ENCODE measurements at places on chromosomes 1 and 21.
A peak's percentile ranks its signal among the peaks of the same experiment; 100 is the strongest.

- no peak for DNase-seq
Measured at GRCh38 chr1:209162651-209163050, 420.9 kb upstream of the CAMK1G start.

DNA sequence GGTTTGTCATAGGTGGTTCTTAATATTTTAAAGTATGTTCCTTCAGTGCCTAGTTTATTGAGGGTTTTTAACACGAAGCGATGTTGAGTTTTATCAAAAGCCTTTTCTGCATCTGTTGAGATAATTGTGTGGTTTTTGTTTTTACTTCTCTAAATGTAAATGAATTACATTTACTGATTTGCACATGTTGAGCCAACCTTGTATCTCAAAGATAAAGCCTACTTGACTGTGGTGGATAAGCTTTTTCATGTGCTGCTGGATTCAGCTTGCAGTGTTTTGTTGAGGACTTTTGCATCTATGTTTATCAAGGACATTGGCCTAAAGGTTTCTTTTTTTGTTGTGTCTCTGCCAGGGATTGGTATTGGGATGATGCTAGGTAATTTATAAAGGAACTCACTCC is 142.5 kb downstream of the PRDM2 start:
- DNase-seq, result no peak

- DNase-seq, result no peak
Measured at GRCh38 chr1:68010090-68010489, 40.3 kb downstream of the DIRAS3 start.

DNA sequence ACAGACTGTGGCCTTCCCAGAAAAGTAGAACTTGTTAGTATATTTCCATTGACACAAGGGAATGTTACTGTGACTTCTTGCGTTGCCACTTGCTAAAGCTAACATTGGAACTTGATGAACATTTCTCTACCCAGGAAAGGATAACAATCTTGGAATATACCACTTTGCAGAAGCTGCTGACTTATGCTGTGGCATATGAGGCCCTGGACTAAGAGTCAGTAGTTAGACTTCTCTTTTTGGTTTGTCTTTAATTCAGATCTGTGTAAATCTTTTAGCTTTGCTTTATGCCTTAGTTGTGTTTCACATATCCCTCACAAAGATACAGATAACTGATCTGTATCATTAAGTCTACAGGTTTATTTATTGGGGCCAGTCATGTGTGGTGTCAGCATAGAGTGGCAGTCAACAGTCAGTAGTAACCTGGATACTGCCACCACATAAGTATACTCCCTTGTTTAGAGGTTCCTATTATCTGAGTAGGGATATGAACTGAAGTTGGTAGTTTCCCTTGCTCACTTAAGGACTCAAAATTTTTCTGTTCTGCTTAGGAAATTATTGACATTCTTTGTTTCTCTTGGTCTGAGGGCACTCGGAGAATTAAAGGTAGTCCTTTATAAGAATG is 14.7 kb downstream of the RNF2 start:
- DNase-seq, result no peak

GRCh38 chr1:102190429-102190828 is 193.7 kb upstream of the OLFM3 start:
- DNase-seq, result no peak

DNA sequence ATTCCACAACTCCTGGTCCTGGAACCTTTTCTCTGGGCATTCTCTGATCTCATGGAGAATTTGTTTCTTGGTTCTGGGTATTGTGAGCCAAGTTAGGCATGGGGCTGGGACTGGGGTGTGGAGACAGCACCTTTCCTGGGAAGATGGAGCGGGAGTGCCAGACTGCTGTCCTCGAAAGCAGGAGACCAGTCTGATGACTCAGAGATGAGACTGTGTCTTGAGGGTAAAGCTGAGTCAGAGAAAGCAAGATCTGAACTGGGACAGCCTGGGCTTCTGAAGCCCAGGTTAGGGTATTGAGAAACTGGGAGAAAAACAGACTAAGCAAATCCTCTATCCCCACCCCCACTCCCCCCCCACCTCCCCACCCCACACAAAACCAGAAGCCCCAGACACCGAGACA is 2.2 kb upstream of the KANK4 start:
- DNase-seq, result no peak

DNA sequence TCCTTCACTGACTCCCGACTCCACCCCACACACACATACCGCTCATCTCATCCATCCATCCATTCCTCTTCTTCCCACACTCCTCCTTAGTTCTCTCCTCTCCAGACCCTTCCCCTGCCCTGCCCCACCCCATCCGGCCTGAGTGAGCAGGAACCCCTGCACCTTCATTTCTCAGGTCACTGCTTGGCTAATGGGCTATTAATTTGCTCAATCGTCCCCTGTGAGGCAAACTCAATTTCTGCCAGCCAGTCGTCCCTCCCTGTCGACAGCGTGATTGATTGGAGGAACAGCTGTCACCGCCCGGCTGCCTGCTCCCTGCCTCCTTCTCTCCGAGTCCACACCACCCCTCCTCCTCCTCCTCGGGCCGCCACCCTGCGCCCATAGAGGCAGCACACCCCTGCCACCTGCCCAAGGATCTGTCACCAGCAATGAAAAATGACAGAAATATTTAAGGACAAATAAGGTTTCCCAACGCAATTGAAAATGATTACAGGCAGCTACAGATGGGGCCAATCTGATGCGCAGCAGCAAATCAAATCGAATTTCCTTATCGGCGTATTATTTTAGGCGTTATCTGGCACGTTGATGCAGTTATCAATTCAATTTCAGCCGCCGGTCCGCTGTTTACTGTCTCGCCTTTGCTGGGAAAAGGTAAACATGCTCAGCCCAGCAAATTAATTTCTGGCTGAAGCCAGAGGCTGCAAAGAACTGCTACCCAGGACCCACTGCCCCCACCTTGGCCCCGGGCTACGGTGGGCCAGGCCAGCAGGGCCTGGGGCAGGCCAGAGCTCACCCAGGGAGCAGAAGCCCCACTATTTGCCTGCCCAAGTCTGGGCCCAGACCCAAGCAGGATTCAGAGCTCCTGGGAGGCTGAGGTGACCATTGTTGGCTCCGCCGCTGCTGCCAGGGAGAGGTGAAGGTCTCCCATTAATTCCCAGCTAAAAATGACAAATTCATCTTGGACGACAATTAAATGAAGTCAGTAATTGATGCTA is 71.3 kb downstream of the TMEM53 start:
- no peak for DNase-seq

GRCh38 chr1:163440090-163440489 is 118.3 kb downstream of the NUF2 start:
- no peak for DNase-seq

DNA sequence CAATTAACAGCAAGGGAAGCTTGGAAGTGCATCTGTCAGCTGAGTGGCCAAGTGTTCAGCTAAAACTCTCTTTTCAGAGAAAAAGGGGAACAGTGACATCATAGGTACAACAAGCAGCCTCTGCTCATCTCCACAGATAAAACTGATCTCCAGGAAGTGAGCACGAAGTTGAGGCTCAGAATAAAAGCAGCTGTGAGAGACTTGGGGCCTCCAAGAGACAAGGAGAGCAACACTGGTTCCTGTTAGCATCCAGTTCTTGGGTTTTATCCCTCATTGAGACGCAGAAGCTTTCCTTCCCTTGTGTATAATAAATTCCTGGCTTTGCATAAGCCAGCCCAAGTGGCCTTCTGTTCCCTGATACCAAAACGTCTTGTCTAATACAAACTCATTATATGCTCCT is 20.0 kb upstream of the CNN3 start:
- no peak for DNase-seq

DNA sequence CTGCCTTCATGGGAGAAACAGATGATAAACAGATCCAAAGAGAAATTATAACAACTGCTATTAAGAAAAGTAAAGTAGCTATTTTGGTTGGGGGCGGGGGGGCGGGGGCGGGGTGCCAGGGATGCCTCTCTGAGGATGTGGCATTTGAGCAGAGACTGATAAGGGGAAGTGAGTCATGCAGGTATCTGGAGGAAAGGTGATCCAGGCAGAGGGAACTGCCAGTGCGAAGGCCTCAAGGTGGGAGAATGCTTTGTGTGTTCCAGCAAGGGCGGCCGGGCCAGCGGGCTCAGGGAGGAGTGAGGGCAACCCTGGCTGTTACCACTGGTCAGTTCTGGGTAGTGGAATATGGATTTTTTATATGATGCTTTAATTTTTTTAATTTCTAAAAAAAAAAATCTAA is 7.0 kb upstream of the TNFRSF1B start:
- DNase-seq, result peak; percentile 68

- peak; percentile 30 for DNase-seq
Measured at GRCh38 chr1:202203238-202204039, 9.8 kb downstream of the LGR6 start.

DNA sequence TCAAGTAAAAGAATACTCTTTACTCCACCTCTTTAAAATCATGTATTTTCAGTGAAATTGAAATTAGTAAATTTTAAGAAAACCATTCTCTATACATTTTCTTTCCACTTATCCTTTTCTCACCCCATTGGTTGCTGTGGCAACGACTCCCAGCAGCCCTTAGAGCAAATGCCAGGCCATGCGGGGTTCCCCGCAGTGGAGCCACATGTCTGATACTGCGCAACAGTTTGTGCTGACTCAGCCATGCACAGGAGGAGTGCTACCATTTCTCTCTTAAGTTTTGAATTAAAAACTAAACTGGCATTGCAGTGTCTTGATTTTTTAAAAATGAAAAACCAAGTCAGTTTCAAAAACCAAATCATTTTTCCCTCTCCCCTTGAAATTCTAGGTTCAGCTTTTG is 214.1 kb upstream of the L1TD1 start:
- DNase-seq, result no peak
